ENCODE measurements at places on chromosomes 2 and 18.
A peak's percentile ranks its signal among the peaks of the same experiment; 100 is the strongest.

- DNase-seq = no peak
These were observed 28.7 kb downstream of the MGAT4A start for GRCh38 chr2:98702127-98702802.

DNA sequence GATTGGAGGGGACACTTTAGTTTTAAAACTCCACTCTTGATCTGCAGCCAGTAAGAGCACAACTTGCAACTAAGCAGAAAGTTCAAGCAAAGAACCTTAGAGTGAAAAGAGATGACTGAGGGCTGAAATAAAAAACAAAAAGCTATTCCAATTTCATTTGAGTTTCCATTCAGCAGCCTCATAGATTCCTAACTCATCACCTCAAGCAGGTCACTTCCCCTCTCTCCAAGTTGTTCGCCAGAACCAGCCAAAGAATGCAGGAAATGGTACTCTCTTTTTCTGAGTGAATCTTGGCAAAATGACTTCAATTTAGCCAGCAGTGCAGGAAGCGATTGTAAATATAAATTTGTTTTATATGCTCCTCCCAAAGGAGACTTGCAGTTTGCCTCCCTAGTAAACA is 213.3 kb downstream of the SETBP1 start:
- DNase-seq = no peak

DNA sequence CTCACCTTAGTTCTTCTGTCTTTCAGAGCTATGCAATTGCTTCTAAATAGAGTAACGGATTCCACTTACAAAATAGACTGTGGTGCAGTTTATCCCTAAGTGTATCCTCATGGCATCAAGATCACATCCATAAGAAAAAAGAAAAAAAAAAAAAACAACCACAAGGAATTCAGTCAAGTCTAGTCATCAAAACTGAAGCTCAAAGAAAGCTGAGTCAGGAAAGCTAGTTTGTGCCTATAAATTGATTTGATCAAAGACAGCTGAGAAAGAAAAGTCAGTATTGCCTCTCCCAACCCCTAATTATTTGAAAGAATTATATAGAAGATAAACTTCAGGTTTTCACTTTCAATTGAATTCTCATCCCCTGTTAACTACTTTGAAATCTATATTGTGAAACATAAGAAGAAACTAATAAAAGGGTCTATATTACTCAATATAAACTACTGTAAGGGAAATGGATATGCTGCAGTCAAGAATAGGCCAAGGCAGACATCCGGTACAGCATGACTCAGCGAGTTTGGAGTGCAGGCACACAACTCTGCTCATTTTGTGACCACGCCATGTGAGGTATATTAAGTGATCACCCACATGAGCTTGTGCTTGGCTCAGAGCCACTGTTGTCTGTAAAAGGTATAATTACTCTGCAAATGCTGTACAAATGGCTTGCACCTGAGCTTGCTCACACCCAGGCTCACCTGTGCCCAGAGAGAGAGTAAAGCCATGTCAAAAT is 568.1 kb upstream of the CRIM1 start:
- peak; percentile 14 for DNase-seq

- DNase-seq = no peak
These were observed 9.9 kb upstream of the GAREM2 start for GRCh38 chr2:26162963-26163362.

DNA sequence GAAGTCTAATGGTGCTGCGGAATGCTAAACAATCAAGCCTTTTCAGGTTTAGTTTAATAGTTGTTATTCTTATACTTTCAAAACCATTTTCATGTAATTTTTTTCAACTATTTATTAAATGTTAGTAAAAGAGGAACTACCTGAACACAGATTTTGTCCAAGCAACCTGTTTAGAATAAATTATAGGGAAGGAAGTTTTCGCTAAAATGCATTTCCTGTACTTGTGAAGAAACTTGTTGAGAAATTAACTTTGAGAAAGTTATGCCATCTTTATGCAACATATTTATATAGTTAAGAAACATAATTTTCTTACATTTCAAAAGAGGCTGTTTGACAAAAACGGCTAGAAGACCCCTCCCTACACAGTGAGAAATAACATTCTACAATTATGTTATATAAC is 16.6 kb downstream of the MAP4K4 start:
- DNase-seq = no peak

DNA sequence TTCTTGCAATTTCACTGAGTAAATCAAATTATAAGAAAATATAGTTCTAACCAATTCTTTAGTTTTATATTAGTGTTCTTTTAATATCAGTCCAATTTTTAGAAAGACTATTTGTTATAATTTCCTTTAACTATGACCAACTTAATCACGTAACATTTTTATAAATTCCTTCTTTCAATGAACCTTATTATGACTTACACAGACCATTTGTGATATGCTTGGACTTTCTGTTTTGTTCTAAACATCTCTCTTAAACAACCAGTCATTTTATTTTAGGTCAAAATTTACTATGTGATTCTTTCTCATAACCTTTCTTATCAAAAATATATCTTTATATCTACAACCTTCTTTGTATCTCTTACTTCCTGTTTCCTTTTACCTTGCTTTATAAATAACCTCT is 39.5 kb upstream of the DYNAP start:
- DNase-seq = no peak

- no peak for DNase-seq
These were observed 189.6 kb upstream of the LYPD1 start for GRCh38 chr2:132859590-132859989.

- no peak for DNase-seq
These were observed 16.3 kb downstream of the VPS4B start for GRCh38 chr18:63405986-63406385.

GRCh38 chr18:43879415-43879814 is 602.1 kb upstream of the SYT4 start:
- no peak for DNase-seq

GRCh38 chr2:56654936-56655335 is 471.1 kb downstream of the CCDC85A start:
- no peak for DNase-seq

DNA sequence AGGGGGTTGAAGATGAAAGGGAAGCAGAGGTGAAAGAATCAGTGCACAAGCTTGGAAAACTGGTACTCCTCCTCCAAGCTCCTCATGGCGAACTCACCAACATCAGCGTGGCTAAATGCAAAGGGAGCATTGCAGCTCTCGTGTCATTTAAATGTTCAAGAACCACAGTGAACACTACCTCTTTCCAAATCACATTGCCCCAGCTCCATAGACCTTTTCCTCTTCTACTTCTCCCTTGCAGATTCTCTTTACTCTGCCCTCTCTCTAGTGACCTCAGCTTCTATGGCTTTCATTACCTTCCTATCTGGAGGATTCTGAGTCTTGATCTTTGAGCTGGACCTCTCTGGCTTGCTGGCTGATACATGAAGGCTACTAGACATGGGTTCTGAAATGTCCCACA is 14.3 kb downstream of the EPB41L3 start:
- no peak for DNase-seq

DNA sequence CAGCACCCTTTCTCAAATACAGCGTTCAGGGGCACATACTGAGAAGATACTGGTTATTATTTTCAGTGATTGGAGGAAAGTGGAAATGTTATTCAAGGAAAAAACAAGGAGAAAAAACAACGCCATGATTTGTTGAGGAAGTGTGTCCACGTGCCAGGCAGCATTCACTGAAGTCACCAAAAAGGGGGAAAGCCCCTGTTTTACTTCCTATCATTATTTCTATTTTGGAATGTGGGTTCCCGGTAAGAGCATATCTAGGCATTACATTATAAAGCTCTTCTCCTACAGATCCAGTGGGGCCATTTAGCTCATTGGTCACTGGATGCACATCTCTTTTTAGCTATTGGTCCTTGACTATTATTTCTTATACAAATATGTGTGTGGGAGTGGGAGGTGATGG is 518.7 kb downstream of the TXNL1 start:
- DNase-seq = no peak

DNA sequence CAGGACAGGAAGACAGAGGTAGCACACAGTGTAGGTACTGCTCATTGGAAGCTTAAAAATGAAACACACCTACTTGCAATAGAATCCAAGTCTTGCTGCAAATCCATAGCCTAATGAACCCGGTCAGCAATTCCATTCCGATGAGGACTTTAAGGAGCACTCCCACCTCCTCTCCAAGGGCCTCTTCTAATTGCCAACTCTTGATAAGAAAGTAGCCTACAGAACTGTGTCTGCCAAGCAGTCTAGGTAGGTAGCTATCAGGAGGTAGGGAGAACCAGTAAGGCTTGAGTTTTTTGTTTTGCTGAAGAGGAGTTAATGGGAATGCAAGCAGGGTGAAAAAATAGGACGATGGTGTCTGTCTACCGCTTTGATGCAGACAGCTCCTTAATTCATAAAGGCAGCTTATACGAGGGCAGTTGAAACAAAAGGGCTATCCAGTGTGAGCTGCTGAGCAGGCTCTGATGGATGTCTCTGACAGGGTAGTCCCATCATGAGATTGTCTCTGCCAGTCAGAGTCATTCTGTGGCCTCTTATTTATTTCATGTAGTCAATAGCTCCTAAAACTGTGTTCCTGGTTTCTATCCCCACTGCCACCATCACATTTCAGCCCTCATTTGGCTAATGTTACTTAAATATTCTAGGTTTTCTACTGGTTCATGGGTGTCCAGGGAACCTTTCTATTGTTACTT is 155.6 kb upstream of the DNMT3A start:
- no peak for DNase-seq

DNA sequence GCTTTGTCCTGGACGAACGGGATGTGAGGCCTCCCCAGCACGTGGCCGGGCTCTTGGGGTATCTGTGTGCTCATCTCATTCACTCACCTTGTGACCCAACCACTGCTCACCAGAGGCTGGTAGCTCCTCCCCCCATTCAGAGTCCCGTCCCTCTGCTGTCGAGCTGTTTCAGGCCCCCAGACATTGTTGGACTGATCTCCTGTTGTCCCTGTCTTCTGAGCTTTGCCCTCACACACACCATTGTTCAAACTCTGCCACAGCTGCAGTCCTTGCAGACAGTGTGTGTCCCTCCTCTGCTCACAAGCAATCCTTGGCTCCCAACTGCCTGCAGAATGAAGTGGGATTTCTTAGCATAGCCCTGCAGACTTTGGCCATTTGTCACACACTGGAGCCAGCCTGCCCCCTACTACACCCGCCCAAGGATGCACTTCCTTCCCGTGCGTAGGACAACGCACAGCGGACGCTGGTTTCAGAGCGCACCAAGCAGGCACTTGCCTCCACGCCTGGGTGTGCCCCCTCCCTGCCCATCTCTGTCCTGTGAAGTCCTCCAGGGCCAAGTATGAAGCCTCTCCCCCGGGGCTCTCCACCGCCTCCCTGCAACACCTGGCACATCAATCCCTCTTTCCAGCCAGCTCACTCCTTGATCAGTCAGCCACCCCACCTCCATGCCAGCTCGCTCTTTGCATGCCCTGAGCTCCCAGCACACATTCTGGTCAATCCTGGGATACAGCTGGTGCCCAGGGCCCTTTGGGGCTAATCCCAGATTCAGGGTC is 16.5 kb upstream of the PRLH start:
- no peak for DNase-seq

- DNase-seq = no peak
These were observed 1.2 kb downstream of the TCF7L1 start for GRCh38 chr2:85134255-85134895.

- no peak for DNase-seq
These were observed 51.9 kb upstream of the TMEM163 start for GRCh38 chr2:134770702-134771101.

DNA sequence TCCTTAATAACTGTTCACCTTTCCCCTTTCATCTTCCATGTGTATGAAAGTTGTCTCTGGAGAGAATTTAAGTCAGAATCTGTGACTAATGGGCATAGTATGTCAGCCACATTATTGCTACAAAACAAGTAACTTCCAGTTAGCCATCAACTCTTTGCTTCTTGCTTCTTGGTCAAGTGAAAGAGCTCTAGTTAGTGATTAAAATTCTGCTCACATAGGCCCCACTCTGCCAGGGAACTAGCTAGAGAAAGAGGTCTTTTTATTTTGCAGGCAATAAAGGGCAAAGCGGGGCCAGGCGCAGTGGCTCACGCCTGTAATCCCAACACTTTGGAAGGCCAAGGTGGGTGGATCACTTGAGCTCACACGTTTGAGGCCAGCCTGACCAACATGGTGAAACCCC is 64.6 kb downstream of the COLEC12 start:
- DNase-seq = no peak

DNA sequence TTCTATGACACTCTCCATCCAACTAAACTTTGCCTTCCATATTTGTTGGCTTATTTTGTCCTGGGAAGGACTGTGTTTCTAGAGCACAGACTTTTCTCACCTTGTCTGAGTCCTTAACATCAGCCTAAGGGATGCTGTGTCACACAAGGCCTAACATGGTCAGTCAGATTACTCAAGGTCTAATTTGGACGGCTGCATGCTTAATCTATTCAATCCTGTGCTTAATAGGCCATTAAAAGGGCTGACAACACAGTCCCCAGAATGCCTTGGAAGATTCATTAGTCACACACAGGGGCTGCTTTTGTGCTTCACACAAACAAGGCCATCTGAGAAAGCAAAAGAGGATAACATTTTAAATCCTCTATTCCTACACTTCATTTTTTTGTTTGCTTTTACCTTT is 84.0 kb downstream of the DYNAP start:
- no peak for DNase-seq

- DNase-seq = no peak
These were observed 55.4 kb downstream of the RTP5 start for GRCh38 chr2:241924909-241925250.

DNA sequence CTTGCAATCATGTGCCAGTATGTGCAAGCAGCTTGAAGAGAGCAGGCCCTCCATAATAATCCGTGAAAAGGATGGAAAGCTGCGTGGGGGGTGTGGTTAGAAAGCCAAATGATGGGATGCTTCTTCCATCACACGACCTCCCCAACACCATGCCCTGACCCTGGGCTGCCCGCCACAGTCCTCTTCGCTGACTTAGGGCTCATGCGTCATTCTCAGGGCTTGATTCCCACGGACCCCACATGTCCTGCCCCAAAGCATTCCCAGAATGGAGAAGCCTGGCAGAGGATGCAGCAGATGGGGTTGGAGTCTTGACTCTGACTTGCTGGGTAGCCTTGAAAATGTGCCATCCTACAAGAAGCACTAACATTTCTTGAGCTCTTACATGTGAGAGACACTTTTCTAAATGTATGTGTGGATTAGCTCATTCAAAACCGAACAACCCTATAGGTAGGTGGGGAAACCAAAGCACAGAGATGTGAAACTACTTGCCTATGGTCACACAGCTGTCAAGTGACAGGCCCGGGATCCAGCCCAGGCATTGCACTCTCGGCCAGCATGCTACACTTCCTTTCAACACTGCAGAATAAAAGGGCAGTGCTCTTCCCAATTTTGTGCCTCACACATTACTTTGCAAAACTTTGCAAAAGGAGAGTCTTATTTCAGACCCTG is 3.7 kb downstream of the TNS1 start:
- DNase-seq = no peak

- no peak for DNase-seq
These were observed 36.0 kb downstream of the CHN1 start for GRCh38 chr2:174969091-174969734.
